ENCODE measurements at places on chromosomes 11 and 22.

DNA sequence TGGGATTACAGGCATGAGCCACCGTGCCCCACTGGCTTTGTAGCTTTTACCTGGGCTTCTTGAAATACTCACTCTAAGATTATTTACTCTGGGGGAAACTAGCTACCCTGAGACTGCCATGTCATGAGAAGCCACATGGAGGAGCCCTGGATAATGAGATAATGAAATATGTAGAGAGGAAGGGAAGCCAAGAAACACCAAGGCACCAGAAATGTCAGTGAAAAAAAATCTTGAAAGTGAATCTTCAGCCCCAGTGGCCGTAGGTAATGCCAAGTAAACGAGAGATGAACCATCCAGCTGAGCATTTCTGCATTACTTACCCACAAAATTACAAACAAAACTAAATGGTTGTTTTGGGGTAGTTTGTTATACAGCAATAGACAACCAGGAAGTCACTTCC, 125.6 kb downstream of the APIP start:
- no peak for DNase-seq

- no peak for DNase-seq
These were observed 74.3 kb downstream of the ACER3 start for GRCh38 chr11:76935042-76935441.

GRCh38 chr11:69840371-69841169, 21.4 kb upstream of the FGF3 start:
- no peak for DNase-seq

DNA sequence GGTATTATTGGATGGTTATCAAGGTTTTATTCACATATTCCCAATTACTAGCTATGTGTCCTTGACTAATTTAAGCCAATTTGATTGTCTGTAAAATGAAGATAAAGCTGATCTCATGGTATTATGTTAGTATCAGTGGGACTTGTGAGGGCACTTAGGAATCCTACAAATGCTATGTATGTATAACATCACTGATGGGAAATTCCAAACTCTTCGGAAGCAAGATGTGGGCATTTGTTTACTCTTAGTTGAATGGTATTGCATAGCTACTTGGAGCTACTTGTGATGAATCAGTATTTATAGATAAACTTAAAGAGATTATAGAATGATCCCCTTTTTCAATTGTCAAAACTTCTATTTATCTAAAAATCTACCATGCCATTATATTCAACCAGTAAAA, 239.9 kb downstream of the CNTN5 start:
- DNase-seq: no peak

- DNase-seq: no peak
These were observed 109.8 kb downstream of the CD44 start for GRCh38 chr11:35248558-35249323.

GRCh38 chr11:127552446-127552845, 551.9 kb upstream of the KIRREL3 start:
- no peak for DNase-seq

- DNase-seq: no peak
These were observed 10.5 kb downstream of the COMMD9 start for GRCh38 chr11:36278531-36279282.

DNA sequence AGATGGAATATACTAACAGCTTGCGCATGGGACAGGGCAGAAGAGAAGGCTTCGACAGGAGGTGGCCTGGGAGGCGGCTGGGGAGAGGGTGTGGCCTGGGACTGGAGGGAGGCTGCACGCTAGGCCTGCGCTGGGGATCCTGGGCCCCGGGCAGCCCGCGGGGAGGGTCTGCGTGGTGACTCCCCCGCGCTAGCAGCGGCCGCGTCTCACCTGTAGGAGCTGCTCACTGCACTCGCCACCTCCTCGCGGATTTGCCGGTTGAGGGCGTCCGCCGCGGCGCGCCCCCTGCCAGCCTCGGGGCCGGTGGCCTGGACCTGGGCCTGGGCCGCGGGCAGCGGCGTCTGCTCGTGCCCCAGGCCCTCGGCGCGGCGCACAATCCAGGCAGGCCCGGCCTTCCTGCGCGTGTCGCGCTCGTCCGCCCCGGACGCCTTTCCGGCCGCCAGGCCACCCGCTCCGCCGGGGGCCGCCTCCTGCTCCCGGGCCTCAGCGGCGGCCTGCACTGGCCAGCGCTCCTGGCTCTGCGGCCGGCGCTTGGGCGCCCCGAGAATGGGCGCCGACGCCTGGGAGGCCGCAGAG, 1.5 kb downstream of the MAP6 start:
- DNase-seq: no peak

DNA sequence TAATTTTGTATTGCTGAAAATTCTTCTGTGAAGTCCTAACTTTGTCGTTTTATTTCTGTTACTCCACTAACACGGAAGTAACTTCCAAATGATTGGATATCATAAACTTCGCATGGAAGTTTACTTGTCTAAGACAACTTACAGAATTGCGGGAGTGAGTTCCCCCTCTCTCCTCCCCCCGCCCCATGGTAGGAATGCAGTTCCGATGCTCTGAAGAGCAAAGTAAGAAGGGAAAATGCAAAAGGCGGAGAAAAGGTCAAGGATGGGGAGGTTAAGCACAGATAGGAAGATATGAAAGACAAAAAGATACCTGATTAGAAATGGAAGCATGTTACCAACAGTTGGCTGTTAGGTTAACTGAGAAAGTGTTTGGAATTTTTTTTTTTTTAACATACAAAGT, 1.3 kb downstream of the EIF3M start:
- no peak for DNase-seq

DNA sequence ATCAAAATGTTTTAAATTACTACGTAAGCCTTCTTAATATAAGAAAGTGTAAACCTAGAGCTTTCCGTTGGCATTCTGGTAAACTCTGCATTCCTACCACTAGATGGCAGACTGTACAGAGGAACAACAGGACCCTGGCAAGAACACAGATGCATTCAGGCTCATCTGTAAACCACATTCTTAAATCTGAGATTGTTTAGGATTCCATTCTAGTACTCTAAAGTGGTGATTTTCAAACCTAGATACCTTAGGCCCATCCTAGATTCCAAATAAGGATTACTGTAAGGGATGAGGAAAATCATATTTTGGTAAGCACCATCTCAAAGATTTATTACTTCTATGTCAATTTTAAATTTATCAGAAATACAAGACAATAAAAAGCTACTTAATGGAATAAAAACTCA, 26.9 kb downstream of the PICALM start:
- peak; percentile 61 for DNase-seq

- DNase-seq: no peak
These were observed 3.8 kb upstream of the RNF141 start for GRCh38 chr11:10544491-10545465.

GRCh38 chr11:126212089-126212660, 593 bp downstream of the FAM118B start:
- no peak for DNase-seq

DNA sequence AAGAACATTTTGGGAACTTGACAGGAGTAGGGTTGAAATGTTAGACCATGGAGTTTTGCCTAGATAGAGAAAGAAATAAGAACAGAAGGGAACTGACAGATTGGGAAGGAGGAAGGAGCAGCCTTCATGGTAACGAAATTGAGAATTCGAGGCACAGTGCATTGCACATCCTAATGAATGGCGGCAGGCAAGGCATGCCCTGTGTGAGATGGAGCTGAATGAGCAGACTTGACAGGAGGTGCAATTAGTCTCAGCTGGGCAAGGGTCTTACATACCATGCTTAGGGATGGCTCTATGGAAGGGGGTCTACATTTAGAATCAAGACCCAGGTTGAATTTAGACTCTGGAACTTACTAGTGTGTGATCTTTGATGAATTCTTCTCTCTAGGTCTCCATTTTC, 25.0 kb upstream of the NTM start:
- DNase-seq: no peak

DNA sequence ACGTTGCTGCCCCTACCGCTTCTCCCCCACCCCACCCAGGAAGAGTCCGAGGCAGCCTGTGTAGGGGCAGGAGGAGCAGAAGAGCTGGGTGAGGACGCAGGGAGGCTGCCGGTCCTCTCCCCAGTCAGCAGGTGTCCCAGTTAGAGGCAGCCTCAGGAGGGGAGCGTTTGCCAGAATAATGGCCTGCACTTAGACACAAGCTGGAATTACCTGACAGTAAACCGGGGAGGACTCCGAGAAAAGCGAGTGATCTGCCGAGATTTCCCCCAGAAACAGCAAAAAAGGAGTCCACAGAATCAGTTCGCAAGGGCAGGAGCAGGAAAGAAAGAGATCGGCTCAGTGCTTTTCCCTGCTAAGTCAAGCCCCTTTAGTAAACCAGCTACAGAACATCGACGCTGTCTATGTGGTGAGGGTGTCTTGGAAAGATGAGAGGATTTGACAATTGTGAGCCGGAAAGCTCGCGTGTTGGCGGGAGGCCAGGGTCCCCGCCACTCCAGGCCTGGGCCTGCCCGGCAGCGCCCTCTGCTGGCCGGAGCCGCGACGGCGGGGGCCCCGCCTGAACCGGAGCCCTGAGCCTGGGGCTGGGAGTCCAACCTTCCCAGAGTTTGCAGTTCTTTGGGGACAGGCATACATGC, 17.7 kb upstream of the THRSP start:
- DNase-seq: no peak

DNA sequence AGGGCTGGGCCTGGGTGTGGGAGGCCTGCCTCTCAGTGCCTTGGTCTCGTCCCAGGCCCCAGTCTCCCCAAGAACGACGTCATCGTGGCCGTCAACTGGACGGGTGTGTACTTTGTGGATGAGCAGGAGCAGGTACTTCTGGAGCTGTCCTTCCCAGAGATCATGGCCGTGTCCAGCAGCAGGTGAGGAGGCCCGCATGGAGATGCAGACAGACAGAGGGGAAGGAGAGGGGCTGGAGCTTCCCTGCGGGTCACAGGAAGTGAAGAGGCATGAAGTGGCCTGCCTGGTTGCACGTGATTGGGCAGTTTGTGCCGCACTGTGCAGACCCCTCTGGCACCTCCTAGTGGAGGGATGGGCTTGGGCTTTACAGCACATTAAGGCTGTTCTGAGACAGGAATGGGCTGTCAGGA, 70.4 kb downstream of the MYO7A start:
- no peak for DNase-seq

DNA sequence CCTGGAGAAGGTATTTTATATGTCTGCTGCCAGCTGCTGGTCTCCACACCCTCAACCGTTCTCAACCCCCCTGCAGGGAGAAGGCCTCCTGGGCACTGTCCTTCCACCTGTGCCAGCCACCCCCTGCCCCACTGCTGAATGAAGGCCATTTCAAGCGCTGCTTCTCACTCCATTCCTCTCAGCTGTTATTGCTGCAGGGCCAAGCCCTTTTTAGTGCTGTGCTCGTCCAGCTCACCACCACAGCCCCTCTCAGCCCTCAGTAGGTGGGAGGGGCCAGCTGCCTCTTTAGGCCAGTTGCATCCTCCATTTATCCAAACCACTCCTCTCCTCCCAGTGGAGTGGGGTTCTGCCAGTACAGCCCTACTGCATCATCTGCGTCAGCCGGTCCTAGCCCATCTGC, 1.8 kb upstream of the WBP2NL start:
- DNase-seq: no peak

DNA sequence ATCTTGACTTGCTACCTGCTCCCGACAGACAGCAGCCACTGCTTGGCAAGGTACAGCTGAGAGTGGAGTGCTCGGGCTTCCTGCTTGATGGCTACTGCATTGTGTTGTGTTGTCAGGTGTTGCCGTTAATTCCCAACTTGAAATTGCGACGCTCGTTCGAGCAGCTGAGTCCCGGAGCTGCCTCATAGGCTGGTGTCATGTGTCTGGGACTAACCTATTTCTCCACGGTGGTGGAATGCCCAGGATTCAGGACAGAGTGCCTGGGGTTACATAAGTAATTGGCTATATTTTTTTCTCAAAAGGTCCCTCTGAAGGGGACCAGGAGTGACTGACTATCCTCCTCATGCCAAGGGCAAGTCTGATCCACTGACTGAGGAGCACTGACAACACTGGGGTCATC, 18.5 kb downstream of the COMMD9 start:
- DNase-seq: no peak

DNA sequence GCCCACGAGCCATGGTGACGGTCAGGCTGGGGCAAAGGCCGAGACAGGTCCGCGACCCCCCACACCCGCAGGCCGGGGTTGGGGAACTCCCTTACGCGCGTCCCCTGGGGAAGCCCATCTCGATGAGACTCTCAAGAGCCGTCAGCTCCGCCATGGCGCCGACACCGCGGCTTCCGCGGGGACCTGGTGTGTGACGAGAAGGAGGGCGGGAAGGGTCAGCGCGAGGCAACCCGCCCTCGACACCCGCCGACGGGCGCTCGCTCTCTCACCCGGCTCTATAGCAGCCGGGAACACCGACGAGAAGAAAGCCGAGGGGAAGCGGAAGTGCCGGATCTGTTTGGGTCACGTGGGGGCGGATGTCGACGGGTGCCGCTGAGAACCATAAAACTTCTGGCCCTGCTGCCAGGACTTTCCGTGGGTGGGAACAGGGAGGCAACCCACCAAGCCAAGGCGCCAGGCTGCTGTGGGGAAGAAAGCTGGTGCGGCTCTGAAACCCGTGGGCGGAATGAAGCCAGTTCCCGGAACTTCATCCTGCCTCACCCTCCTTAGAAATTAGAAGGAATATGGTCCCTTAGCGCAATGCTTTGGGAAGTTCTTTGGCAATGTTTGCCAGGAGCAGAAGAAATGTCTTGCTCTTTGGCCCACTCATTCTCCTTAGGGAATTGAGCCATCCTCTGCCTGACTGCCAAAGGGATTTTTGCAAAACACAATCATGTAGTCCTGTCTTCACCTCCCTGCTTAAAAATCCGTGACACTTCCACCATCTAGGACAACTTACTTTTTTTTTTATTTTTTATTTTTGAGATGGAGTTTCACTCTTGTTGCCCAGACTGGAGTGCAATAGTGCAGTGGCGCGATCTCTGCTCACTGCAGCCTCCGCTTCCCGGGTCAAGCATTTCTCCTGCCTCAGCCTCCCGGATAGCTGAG, at the start of gene UBXN1:
TSS of gene UBXN1 (minus strand) at position 304 of the 927 bp plus-strand sequence. CDS start at position 154, 150 bp downstream.
- DNase-seq: peak; percentile 72

GRCh38 chr11:63761188-63761587, 7.4 kb downstream of the ZFTA start:
- DNase-seq: no peak

GRCh38 chr22:28594797-28595462, 84.7 kb downstream of the TTC28 start:
- DNase-seq: peak; percentile 75

DNA sequence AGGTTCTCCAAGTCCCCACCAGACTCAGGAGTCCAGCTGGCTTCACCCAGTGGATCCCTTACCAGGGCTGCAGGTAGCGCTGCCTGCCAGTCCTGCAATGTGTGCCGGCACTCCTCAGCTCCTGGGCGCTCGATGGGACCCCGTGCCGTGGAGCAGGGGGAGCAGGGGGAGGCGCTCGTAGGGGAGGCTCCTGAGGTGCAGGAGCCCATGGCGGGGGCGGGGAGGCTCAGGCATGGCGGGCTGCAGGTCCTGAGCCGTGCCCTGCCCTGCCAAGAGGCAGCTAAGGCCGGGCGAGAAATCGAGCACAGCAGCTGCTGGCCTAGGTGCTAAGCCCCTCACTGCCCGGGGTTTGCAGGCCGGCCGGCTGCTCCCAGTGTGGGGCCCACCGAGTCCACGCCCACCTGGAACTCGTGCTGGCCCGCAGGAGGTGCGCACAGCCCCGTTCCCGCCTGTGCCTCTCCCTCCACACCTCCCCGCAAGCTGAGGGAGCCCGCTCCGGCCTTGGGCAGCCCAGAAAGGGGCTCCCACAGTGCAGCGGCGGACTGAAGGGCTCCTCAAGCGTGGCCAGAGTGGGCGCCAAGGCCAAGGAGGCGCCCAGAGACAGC, 792.9 kb upstream of the CCDC179 start:
- DNase-seq: no peak
